T-helper 2 cell (primary cell): ENCODE measurements at places on chromosomes 2 and 18.

GRCh38 chr18:31942999-31943877 is at the start of gene TRAPPC8:
Gene TRAPPC8, minus strand, starts transcription at chr18:31943128. Its CDS starts 364 bp downstream, at chr18:31942764.
- DNase-seq: peak; percentile 98

GRCh38 chr2:15812187-15812780 is 128.1 kb upstream of the MYCN start:
- DNase-seq: no peak

DNA sequence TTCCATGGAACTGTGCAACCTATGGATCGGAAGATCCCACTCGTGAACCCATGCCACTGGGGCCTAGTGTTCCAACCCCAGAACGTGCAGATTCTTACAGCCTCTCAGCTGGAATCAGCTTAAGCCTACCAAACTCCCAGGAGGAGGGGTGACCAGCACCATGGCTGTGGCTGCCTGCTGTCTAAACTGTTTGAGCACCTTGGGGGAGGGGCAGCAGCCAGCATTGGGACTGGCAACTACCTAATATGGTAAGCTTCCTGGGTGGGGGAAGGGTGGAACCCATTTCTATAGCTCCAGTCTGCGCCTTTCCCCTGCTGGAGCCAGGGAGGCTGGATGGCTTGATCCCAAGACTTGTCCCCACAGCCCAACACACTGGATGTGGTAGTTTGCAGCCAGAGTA is 10.7 kb upstream of the POLE4 start:
- no peak for DNase-seq

DNA sequence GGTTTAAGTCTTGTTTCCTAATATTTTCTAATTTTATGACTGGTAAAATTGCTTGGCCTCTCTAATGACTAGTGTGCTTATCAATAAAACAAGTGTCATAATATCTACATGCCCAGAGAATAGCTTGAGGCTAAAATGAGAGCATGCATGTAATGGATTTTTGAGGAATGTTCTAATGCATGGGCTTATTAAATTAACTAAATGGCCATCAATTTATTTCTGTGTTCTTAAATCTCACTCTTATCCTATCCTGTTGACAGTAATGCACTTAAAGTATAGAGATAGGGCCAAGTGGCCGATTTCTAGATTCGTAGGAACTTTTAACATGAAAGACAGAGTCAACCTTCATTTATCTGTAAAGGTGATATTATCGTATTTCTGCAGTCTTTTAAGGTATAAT is 252.4 kb upstream of the COL3A1 start:
- DNase-seq: no peak

- DNase-seq: no peak
These were observed 34.2 kb downstream of the RAB12 start for GRCh38 chr18:8643326-8643878.

DNA sequence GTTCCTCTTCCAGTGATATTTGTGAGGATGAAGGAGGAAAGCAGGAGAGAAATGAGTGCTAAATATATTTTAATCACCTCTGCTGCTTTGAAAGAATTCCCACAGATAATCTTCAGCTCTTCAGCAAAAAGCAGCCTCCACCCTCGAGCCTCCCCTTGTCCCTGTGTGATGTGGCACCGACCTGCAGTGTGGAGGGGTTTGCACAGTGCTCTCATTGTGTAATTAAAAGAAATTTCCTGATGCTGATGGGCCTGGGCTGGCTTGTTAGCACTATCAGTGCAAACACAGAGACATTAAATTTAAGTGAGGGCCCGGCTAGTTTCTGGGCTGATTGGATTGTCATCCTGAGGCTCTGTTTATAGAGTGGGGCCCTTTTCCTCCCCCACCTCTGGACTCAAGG is 53.4 kb downstream of the KIF5C start:
- DNase-seq: no peak

- no peak for DNase-seq
These were observed 195.4 kb upstream of the ARL4C start for GRCh38 chr2:234691968-234692955.

DNA sequence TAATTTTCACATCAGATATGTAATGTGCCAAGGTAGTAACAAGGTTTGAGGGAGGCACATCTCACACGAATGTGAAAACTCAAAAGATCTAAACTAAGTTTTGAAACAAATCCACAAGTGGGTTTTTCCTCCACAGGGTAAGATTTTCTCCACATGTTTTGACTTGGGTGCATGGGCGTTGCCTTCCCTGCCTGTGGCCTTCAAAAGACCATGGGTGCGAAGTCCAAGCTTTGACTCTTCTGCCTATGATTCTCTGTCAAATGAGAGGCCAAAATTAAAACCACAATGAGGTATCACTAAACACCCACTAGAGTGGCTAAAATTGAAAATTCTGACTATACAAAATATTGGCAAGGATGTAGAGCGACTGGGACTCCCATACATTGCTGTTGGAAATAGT is 30.7 kb downstream of the NIFK start:
- no peak for DNase-seq
